ENCODE measurements at places on chromosomes 7 and 10. TPM values are rescaled to one million over a fixed set of nuclear protein-coding genes. Genes with fewer than 3 reads are reported as not detected.

The TBX20 gene
- 12.0 TPM for total RNA-seq

The ACTR3C gene
- total RNA-seq: not detected

The FAM131B gene
- 1.6 TPM for total RNA-seq

The RSU1 gene
- 102 TPM for total RNA-seq

The CYP3A5 gene
- not detected for total RNA-seq

The CRHR2 gene
- not detected for total RNA-seq

The ITGA8 gene
- total RNA-seq: 289 TPM

The ACBD7 gene
- 4.8 TPM for total RNA-seq

The SGPL1 gene
- 28.3 TPM for total RNA-seq

Data from aortic smooth muscle cell (primary cell).